NCI-H2081 treated with DMSO at 0.1 percent for 48 hours (cell line): ENCODE measurements at places on chromosomes 2 and 18.

DNA sequence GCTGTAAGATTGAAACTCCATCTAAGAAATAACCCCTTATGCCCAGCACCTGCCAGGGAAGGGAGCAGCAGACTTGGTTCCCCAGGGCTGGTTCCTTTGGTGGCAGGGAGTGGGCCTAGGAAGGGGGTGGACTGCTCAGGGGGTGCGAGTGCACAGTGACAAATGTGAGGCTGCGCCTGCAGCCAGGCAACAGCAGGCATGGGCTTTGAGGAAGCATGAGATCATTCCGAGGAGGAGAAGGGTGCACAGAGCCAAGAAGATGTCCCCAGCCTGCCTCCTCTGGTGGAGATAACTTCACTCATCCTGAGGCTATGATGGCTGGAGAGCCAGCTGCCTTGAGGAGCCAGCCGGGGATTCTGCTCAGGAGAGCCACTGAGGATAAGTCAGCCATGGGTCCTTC is 158.0 kb downstream of the CAPN13 start:
- DNase-seq: no peak

GRCh38 chr18:49459404-49460171 is 857 bp downstream of the DYM start:
- DNase-seq: no peak

GRCh38 chr2:197057959-197058358 is 131.5 kb upstream of the PGAP1 start:
- no peak for DNase-seq

DNA sequence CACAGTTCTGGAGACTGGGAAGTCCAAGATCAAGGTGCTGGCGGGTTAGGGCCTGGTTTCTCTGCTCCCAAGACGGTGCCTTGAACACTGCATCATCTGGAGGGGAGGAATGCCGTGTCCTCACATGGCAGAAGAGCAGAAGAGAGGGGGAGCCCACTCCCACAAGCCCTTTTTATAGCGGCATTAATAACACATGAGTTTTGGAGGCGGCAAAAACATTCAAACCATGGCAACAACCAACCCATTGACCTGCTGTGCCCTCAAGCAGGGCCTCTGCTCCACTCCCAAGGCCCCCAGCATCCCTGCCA is 62.0 kb downstream of the SMAD7 start:
- DNase-seq: no peak
